Fibroblast of skin of left biceps (primary cell): ENCODE measurements at places on chromosomes 7 and 10.

- no peak for DNase-seq
Observed at GRCh38 chr7:125061-125475, 67.3 kb upstream of the FAM20C start.

GRCh38 chr10:132502544-132503300, 34.9 kb upstream of the INPP5A start:
- no peak for DNase-seq

DNA sequence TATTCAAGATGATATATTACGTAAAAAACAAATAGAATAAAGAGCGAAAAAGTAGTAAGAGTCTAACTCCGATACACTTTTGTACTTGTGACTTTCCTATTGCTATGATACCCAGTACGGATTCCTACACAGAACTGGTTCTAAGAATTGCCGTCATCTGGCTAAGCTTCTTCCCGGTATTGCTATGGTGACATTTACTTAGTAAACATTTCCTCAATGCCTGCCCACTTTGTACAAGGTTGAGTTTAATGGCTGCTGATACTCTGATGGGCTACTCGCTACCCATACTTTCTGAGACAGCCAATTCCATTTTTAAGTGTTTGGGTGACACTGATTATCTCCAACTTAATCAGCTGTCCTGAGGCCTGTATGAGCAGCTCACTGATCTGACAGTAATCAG, 55.6 kb downstream of the OSBPL3 start:
- DNase-seq, result no peak

- no peak for DNase-seq
Observed at GRCh38 chr7:103689255-103689654, 243.2 kb upstream of the SLC26A5 start.

GRCh38 chr7:40923626-40924025, 779.3 kb downstream of the INHBA start:
- no peak for DNase-seq

DNA sequence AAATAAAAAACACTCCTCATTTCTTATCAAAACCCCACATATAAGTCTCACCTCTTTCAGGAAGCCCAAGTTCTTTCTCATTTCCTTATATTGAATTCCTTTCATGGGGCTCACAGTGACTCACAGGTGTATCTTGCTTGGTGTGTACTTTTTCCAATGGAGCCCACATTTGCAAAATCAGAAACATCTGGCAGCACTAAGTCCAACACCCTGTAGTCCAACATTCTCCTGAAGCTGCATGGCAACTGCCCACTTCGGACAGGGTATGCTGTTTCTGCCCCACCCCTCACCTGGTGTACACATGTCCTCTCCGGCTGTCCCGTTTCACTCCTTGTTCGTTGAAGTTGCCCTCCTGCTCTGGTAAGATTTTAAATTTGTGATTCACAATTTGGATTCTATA, 544.1 kb downstream of the SORCS3 start:
- DNase-seq, result no peak

DNA sequence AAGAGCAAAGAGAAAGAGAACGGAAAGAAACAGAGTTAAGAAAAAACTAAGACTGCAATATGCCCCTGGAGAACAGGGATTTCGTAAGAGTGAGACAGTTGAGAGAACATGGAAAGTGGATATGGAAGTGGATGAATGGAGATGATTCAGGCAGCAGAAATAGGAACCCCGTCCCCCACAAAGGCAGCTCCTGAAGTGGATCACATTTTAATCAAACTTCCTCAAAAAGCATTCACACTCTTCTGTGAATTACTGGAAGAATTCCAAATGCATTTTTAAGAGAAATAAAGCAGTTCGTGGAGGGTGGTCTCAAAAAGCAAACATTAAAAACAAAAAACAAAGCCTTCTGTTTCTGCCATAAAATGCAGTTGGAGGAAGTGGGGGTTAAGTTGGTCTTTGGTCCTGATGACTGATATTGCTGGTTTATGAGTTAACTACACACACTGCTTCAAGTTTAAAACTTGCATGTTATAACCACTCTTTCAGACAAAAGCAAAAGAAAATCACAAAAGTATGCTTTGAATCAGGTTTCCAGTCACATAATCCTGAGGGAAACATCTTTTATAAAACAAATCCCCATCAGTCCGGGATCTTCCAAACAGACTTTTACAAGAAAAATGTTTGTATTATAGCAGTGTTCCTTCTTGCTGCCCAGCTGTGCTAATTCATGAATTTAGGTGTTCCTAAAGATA, 214.3 kb downstream of the FANK1 start:
- no peak for DNase-seq

- DNase-seq, result no peak
Observed at GRCh38 chr7:134782121-134782623, 2.7 kb downstream of the CALD1 start.

DNA sequence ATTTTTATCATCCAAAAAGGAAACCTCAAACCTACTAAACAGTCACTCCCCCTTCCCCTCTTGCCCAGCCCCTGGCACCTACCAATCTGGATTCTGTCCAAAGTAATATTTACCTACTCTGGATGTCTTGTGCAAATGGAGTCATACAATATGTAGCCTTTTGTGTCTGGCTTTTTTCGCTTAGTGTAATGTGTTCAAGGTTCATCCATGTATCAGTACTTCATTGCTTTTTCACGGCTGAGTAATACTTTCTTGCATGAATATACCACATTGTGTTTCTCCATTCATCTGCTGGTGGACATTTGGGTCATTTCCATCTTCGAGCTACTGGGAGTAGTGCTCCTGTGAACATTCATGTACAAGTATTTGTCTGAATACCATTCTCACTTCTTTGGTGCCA, 113.6 kb downstream of the EEPD1 start:
- DNase-seq, result no peak

DNA sequence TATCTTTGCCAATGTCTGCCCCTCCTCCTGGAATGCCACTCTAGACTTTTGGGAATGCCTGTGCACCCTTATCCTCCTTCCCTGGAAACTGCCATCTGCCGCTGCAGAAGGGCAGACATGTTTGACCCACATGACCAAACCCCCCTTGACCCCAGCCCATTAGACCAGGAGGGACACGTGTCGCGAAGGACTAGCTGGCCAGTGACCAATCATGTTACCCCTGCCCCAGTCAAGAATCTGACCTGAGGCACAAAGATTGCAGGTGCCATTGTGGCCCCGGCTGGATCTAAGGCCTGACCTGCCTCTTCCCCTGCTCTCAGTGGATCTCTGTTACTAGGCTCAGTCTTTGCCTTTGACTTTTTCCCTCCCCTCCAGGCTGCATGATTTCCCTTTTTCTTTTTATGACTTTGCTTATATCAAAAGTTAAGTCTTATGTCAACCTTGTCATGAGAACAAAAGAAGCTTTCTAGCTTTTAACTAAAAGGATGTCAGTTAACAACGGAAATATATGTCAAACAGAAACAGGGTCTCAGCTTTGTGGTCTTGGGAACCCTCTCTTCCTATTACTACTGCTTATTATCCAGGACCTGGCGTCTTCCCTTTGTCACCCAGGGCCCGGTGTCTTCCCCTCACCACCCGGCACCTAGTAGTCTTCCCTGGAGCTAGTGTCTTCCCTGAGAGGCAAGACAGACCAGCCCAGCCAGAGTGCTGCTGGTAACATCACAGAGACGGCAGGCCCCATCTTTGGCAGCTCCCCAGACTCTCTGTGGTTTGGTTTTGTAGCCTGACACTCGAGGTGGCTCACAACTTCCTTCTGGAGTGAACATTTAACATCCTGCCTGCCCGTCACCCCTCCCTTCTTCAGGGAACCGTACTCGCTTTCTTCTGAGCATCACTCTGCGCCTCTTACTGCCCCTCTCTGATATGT, 24.4 kb upstream of the PPIF start:
- DNase-seq, result peak; percentile 80

- no peak for DNase-seq
Observed at GRCh38 chr7:111093496-111093895, 2.6 kb downstream of the LRRN3 start.

DNA sequence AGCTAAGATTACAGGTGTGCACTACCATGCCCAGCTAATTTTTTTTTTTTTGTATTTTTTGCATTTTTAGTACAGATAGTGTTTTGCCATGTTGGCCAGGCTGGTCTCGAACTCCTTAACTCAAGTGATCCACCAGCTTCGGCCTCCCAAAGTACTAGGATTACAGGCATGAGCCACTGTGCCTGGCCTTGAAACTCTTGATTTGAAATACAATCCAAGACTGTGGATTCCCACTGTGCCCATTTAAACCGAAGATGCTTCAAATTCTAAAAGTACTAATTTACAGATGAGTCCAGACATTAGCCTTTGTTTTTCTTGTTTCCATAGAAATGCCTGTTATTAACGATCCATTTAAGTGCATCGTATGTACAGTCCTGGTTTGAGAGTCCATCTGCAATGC, 130.9 kb downstream of the CACNA2D1 start:
- DNase-seq, result no peak

DNA sequence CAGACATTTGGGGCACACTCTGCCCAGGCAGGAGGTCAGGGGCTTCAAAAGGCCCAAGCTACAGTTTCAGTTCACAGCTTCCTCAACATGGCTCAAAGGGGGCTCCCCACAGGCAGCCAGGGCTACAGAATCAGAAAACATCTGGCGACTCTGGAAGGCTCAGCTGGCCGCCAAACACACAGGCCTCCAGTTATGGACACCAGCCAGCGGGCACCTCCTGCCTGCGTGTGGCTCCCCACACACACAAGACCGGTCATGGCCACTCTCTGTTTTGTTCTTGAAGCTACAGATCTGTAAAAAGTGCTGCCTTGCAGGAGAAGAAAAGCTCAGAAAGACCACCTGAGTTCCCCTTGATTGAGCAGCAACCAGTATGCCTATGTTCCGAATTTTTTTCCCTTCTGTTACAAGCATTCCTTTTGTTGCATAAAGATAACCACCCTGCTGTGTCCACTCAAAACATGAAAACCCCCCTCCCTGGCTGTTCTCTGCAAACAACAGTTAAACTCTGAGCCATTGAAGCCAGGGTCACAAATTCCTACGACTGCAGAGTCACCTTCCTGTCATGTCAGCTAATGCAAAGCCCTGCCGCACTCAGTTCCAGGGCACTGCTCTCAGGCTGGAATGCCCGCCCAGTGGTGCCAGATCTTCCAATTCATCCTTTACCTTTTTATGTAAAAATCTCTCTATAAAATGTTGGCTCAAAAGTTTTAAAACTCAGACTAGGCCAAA, 33.6 kb downstream of the VSTM4 start:
- DNase-seq, result no peak

DNA sequence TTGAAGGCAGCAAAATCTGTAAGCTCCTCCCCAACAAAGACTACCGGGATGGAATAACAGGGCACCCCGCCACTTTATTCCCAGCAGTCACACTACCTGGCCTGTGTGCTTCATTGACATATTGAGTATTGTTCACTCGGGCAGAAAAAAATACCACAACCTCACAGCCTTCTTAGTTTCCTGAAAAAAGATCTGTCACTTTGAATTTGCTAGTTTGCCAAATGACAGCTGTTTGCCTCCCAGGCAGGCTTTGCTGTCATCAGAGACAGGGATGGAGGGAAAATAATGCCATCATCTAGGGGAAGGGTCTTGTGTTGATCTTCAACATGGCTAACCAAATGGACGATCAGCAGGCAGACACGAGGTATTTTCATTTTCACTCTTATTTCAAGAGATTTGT, 26.9 kb downstream of the BMPER start:
- no peak for DNase-seq

GRCh38 chr7:29971566-29972314, 17.9 kb downstream of the SCRN1 start:
- DNase-seq, result no peak

GRCh38 chr10:61175316-61175715, 231.3 kb upstream of the RHOBTB1 start:
- DNase-seq, result peak; percentile 36
